ENCODE measurements at places on chromosomes 12 and 14.

DNA sequence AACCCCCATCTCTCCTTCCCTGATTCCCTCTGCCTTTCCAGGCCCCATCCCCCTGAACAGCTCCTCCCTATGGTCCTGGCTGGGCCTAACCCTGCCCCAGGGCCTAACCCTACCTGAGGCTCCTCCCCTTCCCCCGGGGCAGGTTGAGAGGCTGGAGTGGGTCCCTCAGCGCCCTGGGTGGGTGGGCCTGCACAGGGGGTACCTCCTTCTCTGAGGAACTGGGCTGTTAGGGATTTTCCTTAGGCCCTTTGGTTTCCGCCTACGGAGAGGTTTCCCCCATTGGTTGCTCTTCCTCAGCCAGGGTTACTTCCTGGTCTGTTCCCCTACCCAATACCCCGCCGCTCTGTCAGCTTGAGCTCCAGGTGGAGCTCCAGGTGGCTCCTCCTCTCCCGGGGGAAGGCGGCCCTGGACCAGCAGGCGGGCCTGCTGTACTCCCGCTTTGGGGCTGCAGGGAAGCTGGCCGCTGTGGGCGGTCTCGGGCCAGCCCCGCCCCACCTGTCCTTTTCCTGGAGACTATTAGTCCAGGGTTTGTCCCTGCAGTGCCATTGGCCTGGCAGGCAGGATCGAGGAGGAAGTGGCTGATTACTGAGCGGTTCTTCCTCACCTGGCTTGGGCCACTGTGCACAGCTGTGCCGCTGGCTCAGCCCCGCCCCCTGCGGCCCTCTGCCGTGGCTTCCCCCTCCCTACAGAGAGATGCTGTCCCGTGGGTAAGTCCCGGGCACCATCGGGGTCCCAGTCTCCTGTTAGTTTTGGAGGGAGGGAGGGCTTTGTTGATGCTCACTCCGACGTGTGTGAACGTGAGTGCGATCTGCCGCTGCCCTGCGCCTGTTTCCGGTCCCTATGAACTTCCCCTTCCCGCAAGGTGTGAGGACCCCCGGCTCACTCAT is 2.5 kb downstream of the C12orf57 start:
- peak; percentile 57 for DNase-seq

DNA sequence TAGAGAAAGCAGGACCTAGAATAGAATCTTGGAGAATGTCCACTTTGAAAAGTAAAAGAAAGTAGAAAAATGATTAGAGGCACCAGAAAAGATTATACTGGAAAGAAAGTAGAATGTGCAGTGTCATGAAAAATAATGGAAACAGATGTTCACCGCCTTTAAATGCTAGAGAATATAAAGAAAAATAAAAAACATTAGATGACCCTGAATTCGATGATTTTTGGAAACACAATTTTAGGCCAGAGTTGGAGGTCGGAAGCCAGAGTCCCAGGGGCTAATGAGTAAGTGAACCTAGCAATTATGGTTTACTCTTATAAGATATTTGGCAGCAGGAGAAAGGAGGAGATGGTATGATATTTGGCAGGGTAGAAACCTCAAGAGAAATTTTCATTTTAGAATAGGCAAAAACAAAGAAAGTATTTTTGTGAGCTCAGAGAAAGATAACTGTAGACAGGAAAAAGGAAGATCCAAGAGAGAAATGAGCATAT is 37.7 kb downstream of the GYS2 start:
- no peak for DNase-seq

GRCh38 chr14:35897616-35898111 is 71.5 kb downstream of the BRMS1L start:
- no peak for DNase-seq

DNA sequence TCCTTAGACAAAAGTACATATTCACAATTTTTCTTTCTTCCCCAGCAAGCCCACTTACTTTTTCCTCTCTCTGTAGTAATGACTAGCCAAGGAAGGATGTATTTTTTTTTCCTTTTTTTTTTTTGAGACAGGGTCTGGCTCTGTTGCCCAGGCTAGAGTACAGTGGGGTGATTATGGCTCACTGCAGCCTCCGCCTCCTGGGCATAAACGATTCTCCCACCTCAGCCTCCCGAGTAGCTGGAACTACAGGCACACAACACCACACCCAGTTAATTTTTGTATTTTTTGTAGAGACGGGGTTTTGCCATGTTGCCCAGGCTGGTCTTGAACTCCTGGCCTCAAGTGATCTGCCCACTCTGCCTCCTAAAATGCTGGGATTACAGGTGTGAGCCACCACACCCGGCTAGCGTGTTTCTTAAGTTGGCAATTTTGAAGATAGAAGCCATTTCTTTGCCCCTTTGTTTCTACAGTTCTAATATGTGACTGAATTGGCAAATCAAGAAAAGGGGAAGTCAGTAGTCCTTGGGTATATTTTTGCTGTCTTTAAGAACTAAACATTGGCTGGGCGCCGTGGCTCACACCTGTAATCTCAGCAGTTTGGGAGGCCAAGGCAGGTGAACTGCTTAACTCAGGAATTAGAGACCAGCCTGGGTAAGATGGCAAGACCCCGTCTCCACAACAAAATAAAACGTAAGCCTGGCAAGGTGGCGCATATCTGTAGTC is 3.2 kb upstream of the NACA start:
- no peak for DNase-seq

GRCh38 chr14:53894456-53894855 is 62.2 kb downstream of the BMP4 start:
- no peak for DNase-seq

- no peak for DNase-seq
Measured at GRCh38 chr12:6452245-6452943, 552 bp downstream of the TAPBPL start.

GRCh38 chr14:22994762-22995275 is 12.5 kb upstream of the AJUBA start:
- DNase-seq = peak; percentile 4

GRCh38 chr14:67955261-67955660 is 135.7 kb downstream of the RAD51B start:
- no peak for DNase-seq

DNA sequence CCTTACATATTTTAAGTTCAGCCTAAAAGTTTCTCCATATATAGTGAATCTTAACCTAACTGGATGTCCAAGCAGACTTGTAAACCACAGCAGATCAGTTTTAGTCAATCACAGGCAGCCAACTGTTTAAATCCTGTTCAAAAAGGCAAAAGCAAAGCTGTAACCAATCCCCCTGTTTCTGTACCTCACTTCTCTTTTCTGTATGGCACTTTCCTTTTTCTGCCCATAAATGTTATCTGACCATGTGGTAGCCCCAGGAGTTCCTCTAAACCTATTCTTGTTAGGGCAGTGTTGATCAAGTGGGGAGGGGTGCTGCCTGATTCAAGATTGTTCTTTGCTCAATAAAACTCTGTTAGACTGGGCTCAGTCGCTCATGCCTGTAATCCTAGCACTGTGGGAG is 8.5 kb upstream of the DACT1 start:
- DNase-seq = no peak

Data from effector CD8-positive, alpha-beta T cell (primary cell).